ENCODE measurements at places on chromosomes 2 and 18. TPM values are rescaled to one million over a fixed set of nuclear protein-coding genes. Genes with fewer than 3 reads are reported as not detected.

Gene SPR
- 47.8 TPM for total RNA-seq

DNA sequence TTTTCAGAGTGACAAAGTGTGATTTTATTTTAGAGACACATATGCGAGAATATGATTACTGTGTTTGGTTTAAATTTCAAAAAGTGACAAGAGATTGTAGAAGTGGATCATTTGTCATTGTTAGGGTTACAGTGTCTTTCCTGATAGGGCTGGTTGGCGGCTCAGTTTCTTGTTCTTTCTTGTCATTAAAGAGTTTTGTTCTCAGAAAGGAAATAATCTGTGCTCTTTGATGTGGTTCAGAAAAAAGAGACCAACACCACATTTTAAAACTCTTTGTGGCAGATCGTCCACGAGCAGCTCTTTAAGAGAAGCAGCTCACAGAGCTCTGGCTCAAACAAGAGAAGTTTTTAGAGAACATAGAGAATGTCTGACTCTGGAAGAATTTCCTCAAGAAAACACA, 45.6 kb upstream of the ZNF532 start:
- no peaks in the 10 kb centered on the region for H3K27me3 ChIP-seq
- no peak for DNase-seq
- no peaks in the 10 kb centered on the region for H3K4me1 ChIP-seq

GRCh38 chr2:3547915-3548314, 10.2 kb downstream of the RNASEH1 start:
- DNase-seq: no peak
- H3K4me3 ChIP-seq: no peak overlapping the region
- no peaks in the 10 kb centered on the region for H3K4me1 ChIP-seq
- no peaks in the 10 kb centered on the region for H3K27me3 ChIP-seq
- H3K36me3 ChIP-seq: peaks cover 92% of the 10 kb centered on the region

DNA sequence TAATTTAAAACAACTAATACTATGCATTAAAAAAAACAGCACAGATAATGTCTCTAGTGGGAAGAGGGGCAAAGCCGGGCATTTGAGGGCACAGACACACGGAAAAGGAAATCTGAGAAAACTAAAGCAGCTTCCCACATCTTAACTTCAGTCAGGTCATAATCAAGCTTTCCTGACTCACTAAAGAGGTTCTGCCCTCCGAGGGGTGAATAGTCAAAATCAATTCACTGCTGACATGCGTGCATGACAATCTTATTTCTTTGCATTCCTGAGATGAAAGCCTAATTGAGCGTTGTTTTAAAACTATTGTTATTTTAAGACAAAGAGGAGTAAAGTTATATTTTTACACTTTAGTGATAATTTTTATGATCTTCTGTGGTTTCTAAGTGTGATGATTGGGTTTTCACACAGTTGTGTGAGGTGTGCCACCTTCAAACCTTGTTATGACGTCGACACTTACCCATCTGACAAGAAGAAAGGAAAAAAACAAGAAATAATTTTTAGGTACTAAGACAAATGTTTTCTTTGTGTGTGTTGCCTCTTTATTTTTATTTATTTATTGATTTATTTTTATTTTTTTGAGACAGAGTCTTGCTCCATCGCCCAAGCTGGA, 90.9 kb downstream of the GATA6 start:
- no peak for DNase-seq
- H3K27ac ChIP-seq: no peak overlapping the region
- H3K27me3 ChIP-seq: no peaks in the 10 kb centered on the region
- H3K36me3 ChIP-seq: peaks cover 12% of the 10 kb centered on the region
- H3K4me3 ChIP-seq: no peak overlapping the region

- H3K36me3 ChIP-seq: no peaks in the 10 kb centered on the region
- no peaks in the 10 kb centered on the region for H3K4me1 ChIP-seq
- H3K4me3 ChIP-seq: no peak overlapping the region
- DNase-seq: no peak
These were observed 152.6 kb upstream of the MEX3C start for GRCh38 chr18:51350081-51350480.

Gene DNAJC5G
- total RNA-seq: 0.94 TPM

- no peak for DNase-seq
- no peaks in the 10 kb centered on the region for H3K4me1 ChIP-seq
- no peaks in the 10 kb centered on the region for H3K27me3 ChIP-seq
- H3K27ac ChIP-seq: no peak overlapping the region
These were observed 243.0 kb downstream of the RPRM start for GRCh38 chr2:153235516-153235915.

DNA sequence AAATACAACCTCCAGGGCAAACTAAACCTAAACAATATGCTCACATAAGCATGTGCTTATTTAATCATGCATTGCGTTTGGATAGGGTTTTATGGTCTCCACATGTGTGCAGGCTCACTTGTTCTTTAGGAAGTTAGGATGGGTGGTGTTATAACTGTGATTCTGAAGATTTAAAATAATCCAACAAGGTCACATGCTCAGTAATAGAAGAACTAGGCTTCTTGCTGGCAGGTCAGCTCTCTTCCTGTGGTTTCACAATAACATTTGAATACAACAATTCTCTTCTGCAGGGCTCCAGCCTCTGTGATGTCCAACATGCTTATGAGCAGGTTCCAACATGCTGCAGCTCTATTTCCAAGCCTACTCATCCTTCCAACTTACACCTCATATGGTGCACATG, 84.0 kb downstream of the MYL12B start:
- no peak overlapping the region for H3K27ac ChIP-seq
- H3K4me3 ChIP-seq: no peak overlapping the region
- H3K4me1 ChIP-seq: no peaks in the 10 kb centered on the region
- no peaks in the 10 kb centered on the region for H3K27me3 ChIP-seq

Gene SPTBN1
- 265 TPM for total RNA-seq

Gene ERMN
- not detected for total RNA-seq

Gene NGEF
- 1.4 TPM for total RNA-seq

GRCh38 chr18:74412116-74412880, 44.8 kb downstream of the DIPK1C start:
- H3K27me3 ChIP-seq: no peaks in the 10 kb centered on the region
- H3K36me3 ChIP-seq: no peaks in the 10 kb centered on the region
- DNase-seq: no peak

Measured in right atrium auricular region (tissue), 2 donors.